Bone marrow (tissue), 2 donors: ENCODE measurements at places on chromosomes 11 and 22.

GRCh38 chr11:66842501-66842895 is 743 bp upstream of the RCE1 start:
- DNase-seq, result no peak

DNA sequence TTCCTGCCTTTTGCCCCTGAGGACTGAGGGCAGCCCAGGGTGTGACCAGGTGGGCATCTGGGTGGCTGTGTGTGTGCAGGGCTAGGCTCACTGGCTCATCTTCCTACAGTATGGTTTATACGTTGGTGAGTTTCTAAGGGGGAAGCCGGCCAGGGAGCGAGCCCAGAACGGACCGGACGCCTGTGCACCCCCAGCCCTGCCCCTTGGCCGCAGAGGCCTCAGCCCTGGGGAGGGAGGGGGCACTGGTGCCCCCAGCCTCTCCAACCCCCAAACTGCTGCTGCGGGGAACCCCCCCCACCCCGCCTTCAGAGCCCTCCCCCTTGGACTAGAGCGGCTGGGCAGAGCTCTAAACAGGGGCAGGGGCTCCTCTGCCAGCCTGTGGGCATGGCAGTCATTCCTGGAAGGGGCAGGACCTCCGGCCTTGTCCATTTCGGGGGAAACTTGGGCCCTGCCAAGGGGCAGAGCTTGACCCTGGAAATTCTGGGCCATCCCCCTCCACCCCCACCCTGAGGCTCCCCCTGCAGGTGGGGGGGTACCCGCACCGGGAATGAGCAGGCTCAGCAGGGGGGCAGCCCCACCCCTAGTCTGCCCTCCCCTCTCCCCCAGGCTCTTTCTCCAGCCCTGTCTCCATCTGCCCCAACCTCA is 5.4 kb downstream of the YIF1A start:
- DNase-seq, result no peak

GRCh38 chr11:118705111-118705741 is 25.8 kb upstream of the TREH start:
- DNase-seq, result no peak

DNA sequence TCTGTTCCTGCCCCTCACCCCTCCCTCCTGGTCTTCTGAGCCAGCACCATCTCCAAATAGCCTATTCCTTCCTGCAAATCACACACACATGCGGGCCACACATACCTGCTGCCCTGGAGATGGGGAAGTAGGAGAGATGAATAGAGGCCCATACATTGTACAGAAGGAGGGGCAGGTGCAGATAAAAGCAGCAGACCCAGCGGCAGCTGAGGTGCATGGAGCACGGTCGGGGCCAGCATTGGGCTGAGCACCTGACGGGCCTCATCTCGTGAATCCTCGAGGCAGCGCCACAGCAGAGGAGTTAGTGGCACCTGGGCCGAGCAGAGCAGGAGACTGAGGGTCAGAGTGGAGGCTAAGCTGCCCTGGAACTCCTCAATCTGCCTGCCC is 941.8 kb downstream of the BRD1 start:
- no peak for DNase-seq

GRCh38 chr11:32348502-32348901 is 86.8 kb downstream of the WT1 start:
- no peak for DNase-seq

- no peak for DNase-seq
Measured at GRCh38 chr22:47564651-47565434, 802.4 kb downstream of the TBC1D22A start.

GRCh38 chr11:35525501-35526175 is at the start of gene PAMR1:
Gene PAMR1, minus strand, starts transcription at chr11:35525616. Its CDS starts 31 bp downstream, at chr11:35525585.
- DNase-seq, result no peak

DNA sequence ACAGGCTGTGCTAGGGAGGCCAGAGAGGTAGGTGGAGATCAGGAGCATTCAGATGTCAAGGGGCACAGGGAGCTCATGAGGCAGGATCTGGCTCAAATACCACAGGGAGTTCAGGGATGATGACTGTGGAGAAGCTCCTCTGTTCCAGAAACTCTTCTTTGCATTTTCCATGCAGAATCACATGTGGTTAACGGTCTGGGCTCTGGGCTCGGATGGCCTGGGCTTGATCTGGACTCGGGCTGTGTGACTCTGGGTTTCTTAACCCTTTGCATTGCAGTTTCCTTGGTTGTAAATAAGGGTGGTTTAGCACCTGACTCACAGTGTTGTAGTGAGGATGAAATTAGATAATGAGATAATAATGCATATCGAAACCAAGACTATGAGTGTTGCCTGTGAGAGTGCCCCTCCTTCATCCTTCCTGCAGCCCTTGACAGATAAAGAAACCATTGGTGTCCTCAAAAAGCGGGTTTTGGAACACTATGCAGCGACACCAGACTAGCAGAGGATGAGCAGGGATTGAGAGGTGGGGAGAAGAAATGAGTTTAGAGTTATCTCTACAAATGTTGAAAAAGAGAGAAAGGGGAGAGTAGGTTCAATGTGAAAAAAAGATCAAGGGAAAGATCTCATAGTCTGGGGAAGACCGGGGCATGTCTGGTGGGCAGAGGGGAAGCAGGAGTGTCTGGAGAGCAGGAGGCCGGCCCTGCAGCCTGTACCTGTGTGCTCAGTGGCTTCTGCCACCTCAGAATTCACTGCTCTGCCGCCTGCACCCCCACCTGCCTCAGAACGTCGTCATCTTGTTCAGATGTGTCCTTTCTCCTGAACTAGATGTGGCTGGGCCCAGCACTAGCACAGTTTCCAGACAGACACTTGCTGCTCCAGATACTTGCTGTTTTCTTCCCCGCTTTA is 197.8 kb upstream of the SORL1-AS1 start:
- DNase-seq, result no peak

GRCh38 chr22:20176421-20177085 is 25.7 kb upstream of the CCDC188 start:
- DNase-seq, result no peak

GRCh38 chr11:117026593-117027330 is 71.5 kb downstream of the SIK3 start:
- DNase-seq, result no peak

- DNase-seq, result no peak
Measured at GRCh38 chr11:73340164-73340563, 32.1 kb downstream of the ARHGEF17 start.

DNA sequence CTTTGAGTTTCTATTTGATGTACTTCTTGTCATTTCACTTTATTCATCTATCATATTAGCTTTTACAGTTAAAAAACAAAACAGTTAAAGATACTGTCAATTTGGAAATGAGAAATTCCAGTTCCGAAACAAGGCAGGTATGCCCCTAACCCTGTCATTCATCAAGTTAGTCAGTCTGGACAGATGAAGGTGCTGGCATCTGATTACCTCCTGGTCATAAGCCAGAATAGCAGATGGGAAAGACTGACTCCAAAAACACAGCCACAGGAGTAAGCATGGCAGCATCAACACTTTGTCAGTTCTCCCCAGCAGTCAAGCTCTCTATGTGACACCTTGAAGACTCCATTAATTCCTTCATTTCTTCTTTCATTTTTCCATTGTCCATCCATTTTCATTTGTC is 4.3 kb downstream of the LRRC51 start:
- DNase-seq, result no peak

DNA sequence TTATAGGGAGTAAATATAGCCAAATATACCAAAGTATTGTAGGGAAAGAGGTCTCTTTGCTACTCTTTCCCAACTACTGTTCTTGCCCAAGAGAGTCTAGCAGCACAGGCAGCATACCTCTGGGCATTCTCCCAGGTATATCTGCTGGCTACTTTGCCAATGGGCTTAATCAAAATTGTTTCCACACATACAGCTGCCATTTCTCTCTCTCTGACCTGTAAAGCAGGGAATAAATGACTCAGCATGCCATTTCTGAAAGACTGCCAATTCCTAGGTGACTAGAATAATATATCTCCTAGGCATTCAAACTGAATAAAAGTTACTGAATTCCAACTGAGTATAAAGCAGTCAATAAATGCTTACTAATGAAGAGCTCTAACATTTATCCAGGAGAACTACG is 44.6 kb downstream of the RDX start:
- DNase-seq, result no peak

GRCh38 chr11:13013054-13013488 is 4.0 kb downstream of the RASSF10 start:
- DNase-seq, result no peak

- no peak for DNase-seq
Measured at GRCh38 chr11:75720639-75721038, 3.0 kb downstream of the MOGAT2 start.

DNA sequence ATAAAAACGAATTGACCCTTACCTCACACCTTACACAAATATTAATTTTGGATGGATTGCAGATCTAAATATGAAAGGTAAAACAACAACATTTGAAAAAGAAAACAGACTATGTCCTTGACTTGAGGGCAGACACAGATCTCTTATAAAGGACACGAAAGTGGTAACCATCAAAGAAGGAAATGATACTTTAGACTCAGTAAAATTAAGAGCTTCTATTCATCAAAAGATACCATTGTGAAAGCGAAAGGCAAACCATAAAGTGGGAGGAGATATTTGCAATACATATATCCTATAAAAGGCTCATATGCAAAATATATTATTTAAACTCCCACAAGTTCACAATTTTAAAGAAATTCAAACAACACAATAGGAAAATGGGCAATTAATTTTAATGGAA is 5.0 kb downstream of the HEPACAM start:
- DNase-seq, result no peak

DNA sequence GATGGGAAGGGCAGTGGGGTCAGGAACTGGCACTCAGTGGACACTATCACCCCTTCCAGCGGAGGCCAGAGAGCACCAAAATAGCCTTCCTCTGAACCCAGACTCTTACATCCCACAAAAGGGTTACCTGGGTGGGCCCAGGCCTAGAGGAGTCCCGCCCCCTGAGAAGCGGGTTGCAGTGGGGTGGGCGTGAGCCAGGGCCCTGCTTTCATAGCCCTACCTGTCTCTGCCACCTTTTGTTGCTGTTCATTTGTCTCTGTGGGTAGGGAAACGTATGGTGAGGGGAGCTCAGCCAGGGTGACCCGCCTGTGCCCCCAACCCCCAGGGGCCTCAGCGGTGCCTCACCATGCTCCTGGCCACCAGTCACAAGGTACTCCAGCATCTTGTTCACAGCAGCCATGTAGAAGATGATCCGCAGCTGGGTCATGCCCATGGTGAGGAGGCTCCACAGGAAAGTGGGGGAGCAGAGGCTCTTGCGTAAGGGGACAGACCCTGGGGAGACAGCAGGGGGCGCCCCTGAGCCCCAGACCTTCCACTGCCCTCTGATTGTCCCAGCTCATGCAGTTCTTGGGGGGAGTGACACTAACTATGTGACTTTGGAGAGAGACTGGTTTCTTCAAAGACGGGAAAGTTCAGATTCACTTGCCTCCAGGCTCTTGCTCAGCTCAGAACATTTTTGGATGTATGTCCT is 24.0 kb downstream of the SLC43A1 start:
- DNase-seq, result peak; percentile 61

GRCh38 chr11:26014456-26015115 is 317.3 kb upstream of the ANO3 start:
- no peak for DNase-seq

DNA sequence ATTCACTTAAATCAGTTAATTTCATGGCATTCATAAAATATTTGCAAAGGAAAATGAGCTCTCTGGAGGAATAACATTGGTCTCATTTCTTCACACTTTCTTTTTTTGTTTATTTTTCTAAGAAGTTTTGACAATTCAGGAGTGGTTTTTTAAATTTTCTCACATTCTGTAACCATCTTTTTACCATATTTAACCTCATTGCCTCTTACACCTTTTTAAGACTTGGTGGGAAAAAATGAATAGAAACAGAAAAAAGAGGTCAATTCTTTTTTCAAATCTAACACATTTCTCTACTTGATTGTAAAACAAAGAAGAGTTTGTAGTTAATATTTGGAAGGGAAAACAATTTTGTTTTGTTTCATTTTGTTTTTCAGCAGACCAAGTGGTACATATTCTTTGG is 1034.7 kb upstream of the RAG2 start:
- DNase-seq, result no peak

- peak; percentile 84 for DNase-seq
Measured at GRCh38 chr11:60280412-60280811, at the start of gene MS4A4A. Gene MS4A4A, plus strand, starts transcription at chr11:60280666. Its CDS starts 10 bp downstream, at chr11:60280676.

- DNase-seq, result no peak
Measured at GRCh38 chr22:44147821-44148574, 32.7 kb upstream of the PARVG start.

DNA sequence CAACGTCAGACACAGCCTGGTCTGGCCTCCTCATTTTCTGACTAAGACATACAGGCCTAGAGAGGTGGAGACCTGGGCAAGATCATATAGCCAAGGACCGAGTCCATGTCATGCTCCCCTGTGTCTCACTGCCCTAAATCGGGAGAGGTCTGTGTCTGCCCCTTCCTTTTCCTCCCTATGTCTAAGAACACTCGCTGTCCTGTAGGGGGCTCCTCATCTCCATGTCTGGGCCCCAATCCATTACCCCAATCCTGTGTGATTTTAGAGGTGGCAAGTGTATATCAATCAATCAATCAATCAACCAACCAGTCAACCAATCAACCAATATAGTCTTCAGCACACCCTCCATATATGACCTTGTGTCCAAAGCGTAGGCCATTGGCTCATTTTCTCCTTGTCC is 125.7 kb downstream of the KIRREL3 start:
- no peak for DNase-seq

GRCh38 chr11:15333407-15333806 is 218.7 kb downstream of the INSC start:
- DNase-seq, result no peak

DNA sequence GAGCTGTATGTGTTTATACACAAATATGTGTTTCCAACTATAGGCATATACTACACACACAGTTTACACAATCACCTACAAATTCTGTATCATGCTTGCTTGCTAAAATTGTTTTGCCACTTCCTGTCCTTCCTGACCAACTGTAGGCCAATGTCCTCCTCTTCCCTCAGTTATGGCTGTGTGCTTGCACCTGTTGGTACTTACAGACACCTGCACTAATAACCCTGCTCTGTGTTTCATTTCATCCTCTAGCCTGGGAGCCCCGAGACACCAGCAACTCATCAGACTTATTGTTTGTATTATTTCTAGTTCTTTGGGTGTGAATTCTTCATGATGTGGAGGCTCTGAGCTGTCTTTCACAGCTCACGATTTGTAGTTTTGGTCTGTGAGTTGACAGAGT is 1.8 kb upstream of the NCF4 start:
- DNase-seq, result no peak

GRCh38 chr11:3830730-3831129 is 10.0 kb downstream of the RHOG start:
- no peak for DNase-seq

- DNase-seq, result no peak
Measured at GRCh38 chr11:62477927-62478326, 59.1 kb downstream of the SCGB1A1 start.

DNA sequence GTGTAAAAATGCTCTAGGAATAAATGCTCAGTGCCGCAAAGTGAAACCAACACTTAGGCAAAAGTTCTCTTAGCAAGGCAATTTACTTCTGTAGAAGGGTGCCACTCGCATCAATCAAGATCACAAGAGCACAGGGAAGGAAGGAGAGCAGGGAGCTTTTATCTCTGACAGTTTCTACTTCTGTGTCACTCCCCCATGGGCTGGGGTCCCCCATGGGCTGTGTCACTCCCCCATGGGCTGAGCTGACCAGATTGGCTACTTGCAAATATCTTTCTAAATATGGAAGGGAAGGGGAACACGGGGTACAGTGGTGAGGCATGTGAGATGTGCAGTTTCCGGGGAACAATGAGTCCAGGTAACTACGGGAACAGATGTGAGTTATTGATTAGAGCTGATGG is 397 bp downstream of the OR52N2 start:
- no peak for DNase-seq

- no peak for DNase-seq
Measured at GRCh38 chr11:77075425-77075905, 8.7 kb downstream of the CAPN5 start.
